RPMI8226 (cell line): ENCODE measurements at places on chromosomes 1 and 21.

GRCh38 chr1:101130673-101131072 is 105.1 kb upstream of the DPH5 start:
- no peak for DNase-seq

- no peak for DNase-seq
Observed at GRCh38 chr1:87400813-87401212, 72.1 kb downstream of the LMO4 start.

GRCh38 chr1:175494950-175495349 is 248.4 kb downstream of the TNR start:
- no peak for DNase-seq

DNA sequence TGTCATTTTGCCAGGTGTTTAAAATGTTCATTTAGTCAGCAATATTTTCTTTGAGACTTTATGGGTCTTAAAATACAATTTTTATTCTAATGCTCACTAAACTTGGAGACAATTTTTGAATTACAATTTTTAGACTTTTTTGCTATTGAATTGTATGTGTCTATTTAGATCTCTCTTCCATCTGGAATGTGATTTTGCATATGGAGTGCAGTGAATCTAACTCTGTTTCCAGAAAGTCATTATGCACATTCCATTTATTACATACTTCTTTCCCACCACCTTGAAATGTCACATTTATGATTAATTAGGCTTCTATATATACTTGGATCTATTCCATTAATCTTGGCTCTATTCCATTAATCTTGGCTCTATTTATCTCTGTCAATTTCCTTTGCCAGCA is 5.6 kb upstream of the TSPEAR start:
- DNase-seq: no peak

- no peak for DNase-seq
Observed at GRCh38 chr21:42973309-42973990, 912 bp upstream of the PKNOX1 start.

- DNase-seq: no peak
Observed at GRCh38 chr1:245588116-245588639, 433.4 kb downstream of the KIF26B start.
